ENCODE measurements at places on chromosomes 13 and 19.

- no peak for DNase-seq
Measured at GRCh38 chr19:41801792-41802211, 5.4 kb downstream of the CEACAM3 start.

DNA sequence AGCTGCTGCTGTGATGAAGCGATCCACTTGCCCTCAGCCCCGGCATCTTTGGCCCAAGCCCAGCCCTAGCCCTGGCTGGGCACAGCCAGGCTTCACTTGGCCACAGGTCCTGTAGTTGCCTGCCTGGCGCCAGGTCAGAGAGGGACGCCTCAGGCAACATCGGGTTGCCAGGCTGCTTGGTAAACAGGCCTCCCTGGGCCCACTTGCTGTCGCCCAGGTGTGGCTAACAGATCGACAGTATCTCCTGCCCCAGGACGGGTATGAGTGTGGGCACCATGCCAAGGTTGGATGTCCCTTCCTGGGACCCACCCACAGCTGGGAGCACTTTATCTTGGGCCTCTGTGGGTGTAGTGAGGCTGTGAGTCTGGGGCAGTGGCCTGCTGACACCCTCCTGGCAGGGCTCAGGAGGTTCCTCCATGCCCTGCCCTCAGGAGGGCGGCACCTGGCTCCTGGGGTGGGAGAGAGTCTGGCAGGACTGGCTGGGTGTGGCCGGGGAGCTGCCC lies 27.8 kb downstream of the CARM1 start:
- DNase-seq: no peak

DNA sequence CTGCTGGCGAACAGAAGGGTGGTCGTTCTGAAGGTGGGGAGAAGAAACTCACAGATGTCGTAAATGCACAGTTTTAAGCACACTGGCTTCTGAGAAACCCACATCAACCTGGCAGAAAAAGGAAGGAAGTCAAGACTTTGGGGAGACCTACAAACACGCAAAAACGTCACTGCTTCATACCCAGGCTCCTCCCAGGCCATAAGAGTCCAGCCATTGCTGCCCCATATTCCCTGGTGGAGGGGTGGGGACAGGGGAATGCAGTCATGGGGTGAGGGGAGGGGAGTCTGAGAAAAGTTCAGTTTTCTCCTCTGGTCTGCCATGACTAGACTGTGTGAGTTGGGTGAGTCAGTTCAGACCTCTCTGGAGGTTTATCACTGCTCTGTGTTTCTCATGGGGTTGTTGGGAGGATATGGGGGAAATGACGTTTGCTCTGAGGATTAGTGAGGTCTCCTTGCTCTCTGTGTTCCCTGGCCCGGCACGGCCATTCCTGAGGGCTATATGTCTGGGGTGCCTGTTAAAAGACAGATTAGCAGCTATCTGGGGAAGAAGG lies 139.0 kb downstream of the FLT1 start:
- DNase-seq: peak; percentile 95

DNA sequence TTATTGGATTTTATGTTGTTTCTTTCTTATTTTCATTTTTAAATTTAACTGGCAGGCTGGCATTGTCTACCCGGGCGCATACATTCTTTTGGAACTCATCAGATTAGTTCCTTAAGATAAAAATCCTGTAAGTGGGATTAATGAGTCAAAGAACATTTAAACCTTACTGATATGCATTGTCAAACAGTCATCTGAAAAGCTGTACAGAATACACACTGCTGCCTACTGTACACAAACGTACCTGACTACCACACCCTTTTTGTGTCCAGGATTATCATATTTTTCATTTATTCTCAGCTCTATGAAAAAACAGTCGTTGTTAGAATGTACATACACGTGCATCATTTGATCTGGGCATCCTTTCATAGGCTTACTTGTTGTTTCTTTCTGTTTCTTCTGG lies 358.3 kb downstream of the EFNB2 start:
- DNase-seq: no peak

- DNase-seq: no peak
Measured at GRCh38 chr13:26370553-26370952, 116.6 kb downstream of the CDK8 start.

- no peak for DNase-seq
Measured at GRCh38 chr13:80727321-80727975, 386.5 kb upstream of the SPRY2 start.

DNA sequence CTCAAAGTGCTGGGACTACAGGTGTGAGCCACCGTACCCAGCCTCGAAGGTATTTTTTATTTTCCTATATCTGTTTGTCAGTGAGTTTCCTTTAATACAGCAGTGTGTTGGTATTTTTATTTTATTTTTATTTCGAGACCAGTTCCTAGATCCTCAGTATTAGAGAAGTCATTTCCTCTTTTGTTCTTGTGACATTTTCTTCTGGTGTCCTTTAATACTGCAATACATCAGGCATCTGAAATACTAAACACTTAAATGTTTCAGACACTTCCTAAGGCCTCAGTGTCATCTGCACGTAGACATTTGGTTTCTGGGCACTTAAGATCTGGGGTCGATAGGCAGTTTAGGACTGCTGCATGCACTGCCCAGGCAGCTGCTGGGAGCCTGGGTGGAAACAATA lies 22.5 kb downstream of the GATAD2A start:
- DNase-seq: no peak

DNA sequence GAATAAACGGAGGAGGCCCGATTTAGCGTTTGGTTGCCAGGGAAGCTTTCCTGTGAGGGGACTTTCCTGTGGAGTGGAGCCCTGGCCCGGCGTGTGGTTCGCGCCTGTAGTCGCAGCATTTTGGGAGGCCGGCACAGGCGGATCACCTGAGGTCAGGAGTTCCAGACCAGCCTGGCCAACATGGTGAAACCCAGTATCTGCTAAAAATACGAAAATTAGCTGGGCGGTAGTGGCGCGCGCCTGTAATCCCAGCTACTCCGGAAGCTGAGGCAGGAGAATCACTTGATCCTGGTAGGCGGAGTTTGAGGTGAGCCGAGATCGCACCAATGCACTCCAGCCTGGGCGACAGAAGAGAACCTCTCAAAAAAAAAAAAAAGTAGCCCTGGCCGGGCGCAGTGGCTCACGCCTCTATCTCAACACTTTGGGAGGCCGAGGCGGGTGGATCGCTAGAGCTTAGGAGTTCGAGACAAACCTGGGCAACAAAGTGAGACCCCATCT lies 6.9 kb downstream of the KANK3 start:
- DNase-seq: no peak

- peak; percentile 53 for DNase-seq
Measured at GRCh38 chr19:31152906-31153305, 196.3 kb downstream of the TSHZ3 start.

DNA sequence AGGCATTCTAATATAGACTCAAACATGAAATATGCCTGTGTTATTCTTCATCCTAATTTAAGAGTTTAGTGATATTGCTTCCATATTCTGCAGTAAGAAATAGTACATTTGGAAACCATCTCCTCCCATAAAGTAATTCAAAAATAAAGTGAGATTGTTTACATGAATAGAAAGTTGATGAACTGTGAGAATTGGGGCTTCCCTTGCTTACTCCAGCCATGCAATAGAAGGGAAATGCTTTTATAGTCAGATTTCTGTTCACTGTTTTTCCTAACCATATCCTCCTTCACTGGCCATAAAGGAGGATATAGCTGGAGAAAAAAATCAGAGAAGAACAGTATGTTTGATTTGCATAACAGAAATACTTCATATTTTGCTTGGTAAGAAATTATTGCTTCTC lies 7.8 kb downstream of the LRCH1 start:
- DNase-seq: no peak

- DNase-seq: no peak
Measured at GRCh38 chr19:4638317-4638716, 999 bp upstream of the TNFAIP8L1 start.

DNA sequence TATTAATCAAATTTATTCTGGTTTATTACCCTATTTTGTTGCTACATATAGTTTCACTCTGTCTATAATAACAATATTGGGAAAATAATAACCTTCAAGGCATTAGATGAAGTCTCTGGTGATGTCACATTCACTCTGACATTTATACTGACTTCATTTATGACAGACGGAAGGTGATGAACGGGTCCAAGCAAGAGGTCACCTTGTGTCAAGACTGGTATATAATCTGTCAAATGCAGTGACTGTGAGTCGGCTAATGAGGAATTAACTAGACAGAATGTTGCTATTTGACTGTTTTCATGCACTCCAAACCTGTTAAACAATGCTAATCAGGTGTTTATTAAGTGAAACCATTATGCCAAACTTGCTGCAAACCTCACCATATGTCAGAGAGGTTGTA lies 800.5 kb upstream of the KLHL1 start:
- DNase-seq: no peak

DNA sequence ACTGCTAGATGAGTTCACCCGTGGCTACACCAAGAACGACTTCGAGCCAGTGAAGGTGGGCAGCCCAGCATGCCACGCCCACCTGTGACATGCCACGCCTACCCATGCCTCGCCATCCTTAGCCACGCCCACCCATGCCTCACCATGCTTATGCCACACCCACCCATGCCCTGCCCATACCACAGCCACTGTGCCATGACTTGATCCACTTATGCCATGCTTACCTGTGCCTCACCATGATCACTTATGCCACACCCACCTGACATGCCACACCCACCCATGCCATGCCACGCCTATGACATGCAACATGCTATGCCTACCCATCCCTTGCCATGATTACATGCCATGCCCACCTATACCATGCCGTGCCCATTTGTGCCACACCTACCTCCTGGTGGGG lies 12.9 kb upstream of the USE1 start:
- DNase-seq: no peak

DNA sequence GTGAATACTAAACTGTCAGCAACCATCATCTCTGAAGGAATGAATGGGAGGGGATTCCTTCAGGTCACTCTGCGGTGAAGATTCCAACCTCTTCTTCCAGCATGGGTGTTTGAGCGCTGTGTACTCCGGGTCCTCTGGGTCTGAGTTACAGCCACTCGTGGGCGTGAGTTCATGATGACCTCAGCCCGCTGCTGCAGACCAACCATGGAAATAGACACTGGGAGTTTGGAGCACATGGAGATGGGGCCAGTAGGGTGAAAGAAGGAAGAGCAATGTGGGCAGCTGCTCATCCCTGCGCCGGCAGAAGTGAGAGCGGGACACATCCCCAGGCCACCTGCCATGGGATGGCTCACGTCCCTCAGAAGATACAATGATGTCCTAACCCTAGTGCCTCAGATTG lies 16.8 kb upstream of the RAB20 start:
- DNase-seq: no peak

DNA sequence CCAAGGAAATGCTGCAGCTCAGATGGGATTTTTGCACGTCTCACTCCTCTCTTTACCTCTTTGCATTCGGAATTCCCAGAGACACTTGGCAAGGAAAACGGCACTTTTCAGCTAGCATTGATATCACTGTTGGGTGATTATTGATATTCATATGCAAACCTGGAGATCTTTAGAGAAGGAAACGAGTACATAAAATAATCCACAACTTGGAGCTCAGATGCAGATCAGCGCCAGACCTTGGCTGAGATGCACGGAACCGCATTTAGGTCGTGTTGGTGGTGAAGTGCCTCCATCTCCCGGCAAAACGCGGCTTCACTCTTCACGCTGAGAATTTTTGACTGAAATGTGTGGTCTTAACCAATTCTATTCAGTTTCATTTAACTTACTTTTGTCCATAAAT lies 77.2 kb upstream of the ARHGEF7 start:
- no peak for DNase-seq

DNA sequence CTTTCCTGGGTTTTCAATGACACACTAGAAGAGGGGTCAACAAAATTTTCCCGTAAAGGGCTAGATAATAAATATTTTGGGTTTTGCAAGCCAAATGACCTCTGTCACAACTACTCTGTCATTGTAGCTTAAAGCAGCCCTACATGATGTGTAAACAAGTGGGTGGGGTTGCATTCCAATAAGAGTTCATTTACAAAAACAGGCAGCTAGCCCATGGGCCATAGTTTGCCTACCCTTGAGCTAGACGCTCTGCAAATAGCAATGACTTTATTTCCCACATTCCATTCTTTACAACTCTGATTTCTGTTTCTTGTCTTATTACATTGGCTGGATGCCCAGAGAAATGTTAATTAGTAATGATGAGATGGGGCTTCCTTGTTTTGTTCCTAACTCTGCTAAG lies 76.0 kb downstream of the ZNF557 start:
- no peak for DNase-seq

- DNase-seq: no peak
Measured at GRCh38 chr19:13932149-13932637, 6.0 kb downstream of the PODNL1 start.

GRCh38 chr19:7421941-7422744 lies 66.7 kb downstream of the PEX11G start:
- no peak for DNase-seq

DNA sequence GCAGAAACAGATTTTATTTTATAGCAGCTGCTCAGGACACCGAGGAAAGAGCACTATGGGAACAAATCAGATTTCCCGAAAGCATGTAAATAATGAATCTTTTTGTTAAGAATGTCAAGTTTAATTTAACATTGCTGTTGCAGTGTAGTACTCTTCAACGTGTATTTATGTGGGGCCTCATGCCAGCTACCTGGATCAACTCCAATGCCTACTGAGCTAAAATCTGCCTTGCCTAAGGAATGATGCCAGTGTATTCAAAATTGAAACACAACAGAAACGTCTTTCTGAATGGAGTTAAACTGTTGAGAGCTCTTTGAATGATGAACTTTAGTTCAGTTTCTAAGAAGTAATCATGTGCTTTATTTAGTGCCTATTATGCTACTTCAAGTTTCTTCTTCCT lies 1379.8 kb upstream of the ATXN8OS start:
- DNase-seq: no peak

GRCh38 chr13:97339988-97340749 lies 93.8 kb upstream of the RAP2A start:
- no peak for DNase-seq

DNA sequence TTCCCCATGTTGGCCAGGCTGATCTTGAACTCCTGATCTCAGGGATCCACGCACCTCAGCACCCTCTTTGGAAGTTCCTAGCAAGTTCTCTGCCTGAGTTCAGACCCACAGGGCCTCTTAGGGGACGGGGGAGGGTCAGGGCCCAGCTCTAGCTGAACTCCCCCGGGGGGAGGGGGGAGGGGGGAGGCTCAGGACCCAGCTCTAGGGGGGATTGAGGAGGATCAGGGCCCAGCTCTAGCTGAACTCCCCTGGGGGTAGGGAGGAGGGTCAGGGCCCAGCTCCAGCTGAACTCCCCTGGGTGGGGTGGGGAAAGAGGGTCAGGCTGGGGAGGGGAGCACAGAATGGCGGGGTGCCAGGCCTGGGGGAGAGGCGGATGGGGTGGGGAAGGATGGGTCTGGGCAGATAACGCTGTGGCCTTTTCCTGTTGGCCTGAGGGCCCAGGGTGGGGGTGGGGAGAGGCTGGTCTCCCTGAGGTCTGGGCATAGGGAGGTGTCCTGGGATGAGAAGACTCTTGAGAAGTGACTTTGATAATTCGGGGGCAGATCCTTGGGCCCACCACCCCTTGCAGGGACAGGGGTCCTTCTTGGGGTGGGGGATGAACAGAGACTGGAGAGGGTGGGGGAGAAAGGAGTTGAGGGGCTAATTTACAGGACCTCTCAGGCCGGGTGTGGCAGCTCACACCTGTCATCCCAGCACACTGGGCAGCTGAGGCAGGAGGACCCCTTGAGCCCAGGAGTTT lies 5.5 kb upstream of the PTBP1 start:
- no peak for DNase-seq

All from fibroblast of skin of right biceps (primary cell).